ENCODE measurements at places on chromosomes 7 and 10. TPM values are rescaled to one million over a fixed set of nuclear protein-coding genes. Genes with fewer than 3 reads are reported as not detected.

GRCh38 chr10:131202990-131203389, 108.5 kb downstream of the TCERG1L start:
- no peaks in the 10 kb centered on the region for H3K36me3 ChIP-seq
- no peaks in the 10 kb centered on the region for H3K27me3 ChIP-seq

DNA sequence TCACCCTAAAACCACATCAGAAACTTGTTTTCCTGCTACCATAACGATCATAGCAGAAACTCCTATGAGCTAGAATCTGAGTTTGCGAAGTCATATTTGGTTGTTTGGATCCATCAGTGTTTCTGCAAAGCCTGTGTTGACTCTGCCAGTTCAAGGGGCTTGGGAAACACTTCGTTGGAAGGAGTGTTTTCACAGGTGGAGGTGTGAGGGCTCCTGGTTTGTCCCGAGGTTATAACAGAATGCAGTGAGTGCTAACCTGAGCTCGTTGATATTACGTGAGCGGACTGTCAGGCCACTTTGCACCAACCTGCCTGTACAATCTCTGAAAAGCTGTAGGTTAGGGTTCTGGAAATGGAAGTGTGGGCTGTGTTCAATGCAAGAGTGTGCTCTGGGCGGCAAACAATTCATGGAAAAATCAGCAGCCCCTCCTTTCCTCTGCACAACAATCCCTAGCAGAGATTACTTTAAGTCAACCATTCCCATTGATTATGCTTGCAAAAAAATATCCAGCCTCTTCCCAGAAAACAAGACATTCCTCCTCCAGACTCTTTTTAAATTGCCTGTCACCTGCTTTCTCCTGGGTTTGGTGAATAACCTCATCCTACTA, 622.0 kb downstream of the TYW1 start:
- H3K27ac ChIP-seq, result no peak overlapping the region
- H3K27me3 ChIP-seq, result no peaks in the 10 kb centered on the region
- H3K36me3 ChIP-seq, result no peaks in the 10 kb centered on the region
- H3K4me3 ChIP-seq, result no peak overlapping the region
- no peaks in the 10 kb centered on the region for H3K4me1 ChIP-seq

Gene FANK1
- polyA plus RNA-seq, result 0.37 TPM

- no peaks in the 10 kb centered on the region for H3K36me3 ChIP-seq
- no peak overlapping the region for H3K27ac ChIP-seq
- no peaks in the 10 kb centered on the region for H3K27me3 ChIP-seq
- DNase-seq, result no peak
- H3K4me3 ChIP-seq, result no peak overlapping the region
Measured at GRCh38 chr10:127345231-127345965, 149.0 kb upstream of the INSYN2A start.

DNA sequence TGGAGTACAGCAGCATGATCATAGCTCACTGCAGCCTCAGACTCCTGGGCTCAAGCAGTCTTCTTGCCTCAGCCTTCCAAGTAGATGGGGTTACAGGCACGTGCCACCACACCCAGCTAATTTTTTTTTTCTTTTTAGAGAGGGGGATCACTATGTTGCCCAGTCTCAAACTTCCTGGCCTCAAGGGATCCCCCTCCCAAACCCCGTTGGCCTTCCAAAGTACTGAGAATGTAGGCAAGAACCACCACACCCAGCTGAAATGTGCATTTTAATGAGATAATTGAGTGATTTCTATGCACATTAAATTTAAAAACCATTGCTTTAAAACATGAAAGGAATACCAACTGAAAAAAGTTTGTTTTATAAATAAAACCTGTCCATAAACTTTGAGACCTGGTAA, 25.6 kb downstream of the MARCHF5 start:
- DNase-seq, result no peak
- no peaks in the 10 kb centered on the region for H3K27me3 ChIP-seq
- H3K4me3 ChIP-seq, result no peak overlapping the region
- no peak overlapping the region for H3K27ac ChIP-seq

All from GM23338 (cell line).